ENCODE measurements at places on chromosomes 5 and 9. TPM values are rescaled to one million over a fixed set of nuclear protein-coding genes. Genes with fewer than 3 reads are reported as not detected.
A peak's percentile ranks its signal among the peaks of the same experiment; 100 is the strongest.

DNA sequence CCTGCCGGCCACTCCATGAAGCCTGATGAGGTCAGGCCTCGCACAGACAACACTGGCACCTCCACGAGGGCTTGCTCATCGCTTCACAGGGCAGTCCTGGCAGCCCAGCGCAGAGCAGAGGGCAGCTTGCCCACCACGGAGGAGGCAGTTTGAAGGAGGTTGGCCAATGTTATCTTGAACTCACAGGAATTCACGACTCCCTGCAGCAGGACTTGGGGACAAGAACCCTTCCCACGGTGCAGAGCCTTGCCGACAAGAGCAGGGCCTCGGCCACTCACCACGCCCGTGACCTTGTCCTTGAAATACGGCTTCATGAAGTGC lies 5.0 kb downstream of the SNAPC4 start:
- DNase-seq: no peak

- DNase-seq: no peak
Measured at GRCh38 chr9:92614123-92614510, 55.8 kb downstream of the IPPK start.

DNA sequence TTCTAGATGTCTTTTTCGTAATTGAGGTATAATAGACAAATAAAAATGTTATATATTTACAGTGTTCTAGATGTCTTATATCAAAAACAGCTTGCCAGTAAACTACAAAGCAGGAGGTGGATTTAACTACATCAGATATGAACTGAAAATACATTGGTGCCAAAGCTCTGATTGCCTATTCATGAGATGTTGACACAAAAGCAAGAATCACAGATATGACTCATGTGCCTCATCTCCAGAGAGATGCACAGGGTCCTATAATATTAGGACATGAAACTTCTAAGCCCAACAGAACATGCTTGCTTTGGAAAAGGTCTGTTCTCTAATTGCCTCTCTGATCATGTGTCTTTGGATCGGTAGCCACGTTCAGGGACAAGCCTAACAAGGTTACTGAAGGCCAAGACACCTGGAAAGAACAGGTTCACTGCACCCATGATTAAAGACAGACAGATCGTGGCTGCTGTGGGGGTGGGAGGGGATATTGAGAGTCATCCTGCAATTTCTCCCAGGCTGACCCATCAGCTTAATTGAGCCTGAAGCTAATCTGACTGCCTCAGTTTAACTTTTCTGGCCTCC lies 16.8 kb downstream of the ABCA1 start:
- no peak for DNase-seq

GRCh38 chr5:114311968-114312367 lies 49.9 kb upstream of the KCNN2 start:
- DNase-seq: no peak

DNA sequence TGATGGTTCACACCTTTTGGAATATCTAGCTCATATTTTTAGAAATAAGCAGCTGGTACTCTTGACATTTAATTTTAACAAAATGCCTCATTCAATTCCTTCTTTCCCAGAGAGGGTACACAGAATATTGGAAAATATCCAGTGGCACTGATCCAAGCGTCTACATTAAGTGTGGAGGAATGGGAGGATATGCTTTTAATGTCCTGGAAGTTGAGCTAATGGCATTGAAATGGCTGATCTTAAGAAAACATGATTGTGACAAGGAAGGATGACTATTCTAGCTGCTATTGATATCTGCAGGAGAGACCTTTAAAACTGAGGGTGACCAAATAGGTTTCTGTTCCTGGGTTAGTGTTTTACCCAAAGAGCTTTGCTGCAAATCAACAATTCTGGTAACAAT lies 30.0 kb downstream of the ZNF366 start:
- no peak for DNase-seq

DNA sequence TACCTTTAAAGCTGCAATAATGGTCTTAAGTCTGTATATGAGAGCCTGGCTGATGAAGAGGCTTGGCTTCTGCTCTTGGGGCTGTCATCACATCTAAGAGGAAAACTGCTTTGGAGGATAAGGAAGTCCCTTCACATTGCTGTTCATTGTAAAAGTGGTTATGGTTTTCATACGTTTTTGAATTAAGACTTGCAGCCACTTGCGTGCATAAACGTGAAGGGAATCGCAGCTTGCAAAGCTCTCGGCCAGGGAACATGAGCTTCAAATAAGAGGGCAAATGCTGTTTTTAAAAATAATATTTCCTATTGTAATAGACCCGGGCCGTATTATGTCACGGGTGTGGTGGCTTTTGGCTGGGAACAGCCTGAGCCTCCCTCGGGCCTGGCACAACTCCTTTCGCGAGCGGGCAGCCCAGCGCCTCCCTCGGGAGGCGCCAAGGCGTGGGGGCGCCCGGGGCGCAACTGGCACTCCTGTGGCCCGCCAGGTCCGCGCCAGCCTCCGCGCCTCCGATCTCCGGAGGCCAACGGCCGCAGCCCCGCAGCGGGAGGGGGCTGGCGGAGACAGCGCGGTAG lies 538 bp upstream of the ARHGEF28 start:
- DNase-seq: no peak

- DNase-seq: peak; percentile 45
Measured at GRCh38 chr5:38445374-38446028, 110.9 kb downstream of the LIFR start.

GRCh38 chr5:32098890-32099310 lies 75.2 kb downstream of the GOLPH3 start:
- DNase-seq: no peak

DNA sequence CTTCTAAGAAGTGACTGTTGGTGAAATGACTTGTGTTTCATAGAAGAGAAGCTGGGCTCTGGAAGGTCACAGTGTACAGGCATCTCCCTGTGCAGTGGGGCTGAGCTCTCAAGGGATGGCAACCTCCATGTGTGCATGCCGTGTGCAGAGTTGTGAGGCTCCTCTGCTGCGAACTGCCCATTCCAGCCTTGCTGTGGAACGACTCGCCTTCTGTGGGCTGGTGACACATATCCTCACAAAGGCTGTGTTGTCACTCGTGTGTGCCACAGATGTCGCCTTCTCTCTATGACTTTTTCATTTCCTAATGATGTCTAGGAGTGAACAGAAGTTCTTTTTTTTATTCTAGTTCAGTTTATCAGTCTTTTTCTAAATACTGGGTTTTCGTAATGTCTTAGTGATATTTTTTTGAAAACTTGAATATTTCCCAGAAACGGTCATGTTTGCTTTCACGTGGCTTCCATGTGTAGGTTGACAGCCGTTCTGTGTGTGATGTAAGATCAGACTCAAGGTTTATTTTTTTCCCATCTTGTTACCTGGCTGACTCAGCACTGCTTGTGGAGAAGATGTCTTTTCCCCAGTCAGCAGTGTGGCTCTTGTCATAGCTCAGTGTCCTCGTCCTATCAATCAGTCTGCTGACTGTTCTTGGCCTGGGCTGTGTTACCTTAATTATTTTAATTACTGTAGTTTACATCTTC lies 57.3 kb upstream of the CACNA1B start:
- no peak for DNase-seq

- no peak for DNase-seq
Measured at GRCh38 chr9:98215271-98215670, 22.8 kb upstream of the CORO2A start.

- DNase-seq: no peak
Measured at GRCh38 chr5:179759581-179760551, 27.2 kb downstream of the MAML1 start.

- DNase-seq: no peak
Measured at GRCh38 chr5:60809891-60810425, 34.1 kb downstream of the ELOVL7 start.

DNA sequence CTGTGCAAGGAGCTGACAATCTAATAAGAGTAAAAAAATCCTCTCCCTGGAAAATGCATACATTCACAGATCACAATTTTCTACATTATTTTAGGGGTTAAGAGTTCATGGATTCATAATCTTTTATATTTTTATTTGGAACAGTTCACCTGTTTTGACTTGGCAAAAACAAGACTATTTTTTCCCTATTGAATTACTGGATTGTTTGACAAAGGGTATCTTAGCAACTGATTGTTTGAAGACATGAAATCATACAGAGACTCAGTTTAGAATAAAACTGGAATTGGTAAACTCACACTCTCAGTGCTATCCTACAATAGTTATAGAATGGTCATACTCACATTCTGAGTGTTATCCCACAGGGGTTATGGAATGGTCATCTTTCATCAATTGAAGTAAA lies 358.2 kb upstream of the PTGER4 start:
- no peak for DNase-seq

GRCh38 chr5:39175273-39175955 lies 43.9 kb downstream of the FYB1 start:
- DNase-seq: no peak

DNA sequence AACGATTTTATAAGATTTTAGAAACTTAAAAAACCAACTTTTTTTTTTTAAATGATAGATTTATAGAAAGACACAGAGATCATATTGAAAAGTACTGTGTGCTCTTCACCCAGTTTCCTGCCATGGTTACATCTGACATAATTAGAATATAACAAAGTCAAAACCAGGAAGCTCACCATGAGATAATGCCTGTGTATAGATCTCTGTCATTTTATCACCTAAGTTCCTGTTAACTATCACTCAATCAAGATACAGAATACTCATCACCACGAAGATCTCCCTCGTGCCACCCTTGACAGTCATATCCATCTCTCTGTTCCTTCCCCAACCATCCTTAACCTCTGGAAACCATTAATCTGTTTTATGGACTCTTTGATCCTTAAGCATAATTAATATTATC lies 39.1 kb downstream of the POC5 start:
- no peak for DNase-seq

Gene EXOSC2
- 45.5 TPM for total RNA-seq

Gene PCDH12
- total RNA-seq: 0.05 TPM

Data from NCI-H460 (cell line).